ENCODE measurements at places on chromosomes 2 and 18.

DNA sequence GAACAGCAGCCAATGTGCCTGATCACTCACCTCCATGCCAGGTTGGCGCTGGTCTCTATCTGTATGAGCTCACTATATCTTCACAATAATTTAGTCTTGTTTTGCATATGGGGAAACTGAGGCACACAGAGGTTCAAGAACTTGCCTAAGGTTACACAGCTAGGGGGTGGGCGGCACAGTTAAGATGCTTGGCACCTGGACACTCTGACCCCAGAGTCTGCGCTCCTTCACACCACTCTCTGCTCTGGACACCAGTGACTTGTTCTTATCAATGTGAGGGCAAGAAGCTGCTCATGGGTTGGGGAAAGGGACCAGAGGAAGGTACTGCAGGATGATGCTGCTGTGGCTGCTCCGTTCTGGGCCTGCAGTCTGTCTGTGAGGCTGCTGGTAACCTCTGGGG is 27.1 kb downstream of the FBLN7 start:
- no peak for DNase-seq

GRCh38 chr2:128537646-128538045 is 219.0 kb upstream of the HS6ST1 start:
- no peak for DNase-seq

DNA sequence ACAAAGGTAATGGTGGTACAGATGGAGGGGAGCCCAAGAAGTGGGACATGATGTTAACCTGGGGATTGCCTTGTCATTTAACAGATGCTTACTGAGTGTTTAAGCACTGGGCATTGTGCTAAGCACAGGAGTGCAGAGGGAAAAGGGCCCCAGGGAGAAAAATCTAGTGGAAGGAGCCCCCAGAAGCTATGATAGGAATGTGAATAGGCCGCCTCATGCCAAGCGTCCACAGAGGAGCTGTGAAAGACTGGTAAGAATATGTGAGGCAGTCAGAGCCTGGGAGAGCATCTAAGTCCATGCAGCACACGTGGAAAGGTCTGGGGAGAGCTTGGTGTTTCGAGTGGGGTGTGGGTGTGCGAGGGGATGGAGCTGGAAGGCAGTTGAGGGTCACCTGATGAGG is 5.5 kb downstream of the ZNF532 start:
- DNase-seq: peak; percentile 46

DNA sequence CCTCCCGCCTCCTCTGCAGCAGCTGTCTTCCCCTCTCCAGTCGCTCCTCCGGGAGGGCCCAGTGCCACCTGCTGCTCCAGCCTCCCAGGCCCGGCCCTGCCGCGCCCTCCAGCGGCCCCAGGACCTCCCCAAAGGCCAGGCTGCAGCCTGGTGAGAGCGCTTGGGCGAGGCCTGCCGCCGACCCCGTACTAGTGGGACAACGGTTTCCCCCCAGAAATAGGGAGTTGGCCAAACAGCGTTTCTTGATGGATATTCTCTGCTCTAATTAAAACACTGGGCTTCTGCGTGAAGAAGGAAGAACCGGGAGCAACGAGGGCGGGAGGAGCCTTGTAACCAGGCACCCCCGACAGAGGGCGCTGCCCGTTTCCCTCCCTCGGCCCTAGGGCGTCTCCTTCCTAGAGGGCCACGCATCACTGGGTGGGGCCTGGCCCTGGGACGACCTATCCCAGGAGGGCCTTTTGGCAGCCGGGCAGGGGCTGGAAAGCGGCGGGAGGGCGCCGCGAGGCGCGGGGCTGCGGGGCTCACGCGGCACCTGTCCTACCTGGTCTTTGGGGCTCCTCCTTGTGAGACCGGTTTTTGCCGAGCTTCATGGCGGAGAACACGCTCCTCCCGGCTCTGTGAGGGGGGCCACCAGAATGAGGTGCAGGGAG is 25.4 kb upstream of the OTOF start:
- peak; percentile 60 for DNase-seq

- DNase-seq: no peak
These were observed 2.1 kb downstream of the RHOB start for GRCh38 chr2:20448977-20449306.

DNA sequence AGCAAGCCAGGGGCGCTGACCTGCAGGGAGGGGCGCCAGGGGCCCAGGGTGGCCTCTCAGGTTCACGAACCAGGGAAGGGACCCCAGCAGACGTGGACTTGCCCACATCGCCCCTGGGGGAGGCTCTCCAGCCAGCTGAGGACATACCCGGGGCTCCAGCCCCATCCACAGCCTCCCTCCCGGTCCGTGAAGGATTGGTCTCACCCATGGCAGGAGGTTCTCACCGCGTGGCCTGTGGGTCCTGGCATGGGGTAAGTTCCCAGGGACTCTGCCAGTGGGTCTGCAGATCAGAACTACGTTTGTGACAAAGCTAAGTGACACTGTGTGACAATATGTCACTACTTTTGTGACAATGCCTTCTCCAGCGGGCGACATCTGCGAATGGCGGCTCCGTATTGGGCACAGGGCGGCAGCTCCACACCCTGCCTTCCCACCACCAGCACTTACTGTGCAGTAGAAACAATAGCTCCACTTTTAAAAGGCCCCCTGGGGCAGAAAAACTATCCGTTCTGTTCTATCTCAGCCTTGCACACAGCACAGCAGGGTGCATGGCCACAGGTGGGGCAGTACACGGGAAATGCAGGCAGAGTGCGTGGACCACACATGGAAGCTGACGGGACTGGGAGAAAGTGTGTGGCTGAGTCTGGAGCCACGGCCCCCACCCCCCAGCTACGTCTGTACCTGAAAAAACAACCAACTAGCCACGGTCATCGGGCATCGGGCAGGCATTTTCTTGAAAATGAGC is 65.2 kb upstream of the CTDP1 start:
- DNase-seq: no peak

GRCh38 chr2:16291731-16292550 is 351.6 kb downstream of the MYCN start:
- no peak for DNase-seq

- DNase-seq: no peak
These were observed 475.8 kb downstream of the TXNL1 start for GRCh38 chr18:56162311-56163265.

DNA sequence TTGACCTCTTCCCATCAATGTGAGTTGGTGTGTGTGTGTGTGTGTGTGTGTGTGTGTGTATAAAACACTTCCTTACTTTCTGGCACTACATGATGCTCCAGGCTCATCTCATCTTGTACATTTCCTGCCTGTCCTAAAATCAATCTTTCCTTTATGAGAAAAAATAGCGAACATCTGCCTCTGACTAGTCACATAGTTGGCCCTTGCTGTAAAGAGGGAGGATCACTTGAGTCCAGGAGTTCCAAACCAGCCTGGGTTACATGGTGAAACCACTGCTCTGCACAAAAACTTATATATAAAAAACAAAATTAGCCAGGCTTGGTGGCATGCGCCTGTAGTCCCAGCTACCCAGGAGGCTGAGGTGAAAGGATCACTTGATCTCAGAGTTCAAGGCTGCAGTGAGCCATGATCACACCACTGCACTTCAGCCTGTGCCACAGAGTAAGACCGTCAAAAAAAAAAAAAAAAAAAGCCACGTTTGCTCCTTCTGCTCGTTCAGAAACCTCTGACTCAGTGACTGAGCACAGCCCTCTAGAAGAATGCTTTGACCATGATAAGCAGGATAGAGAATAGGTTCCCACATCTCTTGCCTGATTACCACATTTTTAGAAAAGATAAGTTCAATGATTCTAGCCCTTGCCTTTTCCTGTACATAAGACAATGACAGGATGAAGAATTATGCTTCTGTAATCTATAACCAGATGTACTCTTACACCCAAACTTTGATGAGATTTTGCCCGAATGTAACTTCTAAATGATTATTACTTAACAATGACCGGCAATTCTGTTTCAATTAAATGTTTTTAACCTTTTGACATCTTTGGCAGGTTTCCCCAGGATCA is 45.2 kb upstream of the ST3GAL5 start:
- DNase-seq: peak; percentile 71

DNA sequence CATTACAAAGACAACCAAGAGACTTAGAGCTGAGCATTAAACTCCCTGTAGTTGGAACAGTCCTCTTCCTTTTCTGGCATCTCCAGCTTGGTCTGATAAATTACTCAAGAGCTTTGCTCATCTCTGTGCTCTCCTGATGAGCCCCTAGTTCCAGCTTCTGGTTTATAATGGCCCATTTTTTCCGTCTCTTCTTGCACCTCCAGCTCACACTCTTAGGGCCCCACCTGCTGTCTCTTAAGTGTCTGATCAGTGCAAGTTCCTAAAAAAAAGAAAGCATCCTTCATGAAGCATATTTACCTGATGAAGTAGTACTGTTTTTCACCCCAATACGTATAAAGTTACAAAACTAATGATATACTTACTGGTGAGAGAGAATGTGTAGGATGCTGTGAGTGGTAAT is 822.9 kb downstream of the RNF144A start:
- no peak for DNase-seq

DNA sequence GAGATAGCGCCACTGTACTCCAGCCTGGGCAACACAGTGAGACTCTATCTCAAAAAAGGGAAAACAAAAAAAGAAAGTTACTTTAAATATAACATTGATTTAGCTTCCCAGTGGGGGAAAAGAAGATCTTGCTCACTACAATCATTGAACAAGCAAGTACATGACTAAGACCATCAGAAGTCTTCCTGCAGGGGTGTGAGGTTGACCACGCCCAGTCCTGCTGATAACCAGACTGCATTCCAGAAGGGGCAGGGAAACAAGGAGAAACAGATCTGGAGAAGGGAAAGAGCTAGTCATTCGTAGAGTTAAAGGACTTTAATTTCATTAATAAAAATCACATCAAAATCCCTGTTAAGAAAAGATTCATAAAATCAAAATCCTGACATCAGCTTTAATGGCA is 77.5 kb downstream of the EPHA4 start:
- no peak for DNase-seq
